Transverse colon (tissue), 4 donors: ENCODE measurements at places on chromosomes 6 and 20. TPM values are rescaled to one million over a fixed set of nuclear protein-coding genes. Genes with fewer than 3 reads are reported as not detected.

Gene C20orf204
- total RNA-seq: 1.4 TPM

Gene BEND6
- total RNA-seq: not detected

Gene NTSR1
- 1.5 TPM for total RNA-seq

Gene OR2J3
- total RNA-seq: not detected

Gene ERVFRD-1
- total RNA-seq: not detected

Gene RAB44
- total RNA-seq: 0.32 TPM

Gene BMP7
- total RNA-seq: not detected

Gene WASF1
- total RNA-seq: 1.9 TPM

Gene EPPIN
- not detected for total RNA-seq

Gene ADGRB3
- total RNA-seq: 0.96 TPM

Gene GSTA2
- total RNA-seq: not detected

Gene ASIP
- not detected for total RNA-seq

Gene PNPLA1
- total RNA-seq: 1.1 TPM

Gene NR2E1
- not detected for total RNA-seq

Gene SMPD2
- total RNA-seq: 34.5 TPM

Gene PCMT1
- 97.3 TPM for total RNA-seq

Gene PLCB1
- 13.1 TPM for total RNA-seq

Gene MAS1
- not detected for total RNA-seq
